NB4 (cell line): ENCODE measurements at places on chromosomes 4 and X.

- DNase-seq: no peak
Observed at GRCh38 chr4:109944591-109944990, 31.9 kb downstream of the EGF start.

GRCh38 chr4:169142391-169142790 lies 128.4 kb downstream of the SH3RF1 start:
- no peak for DNase-seq

GRCh38 chr4:3783693-3784306 lies 17.6 kb downstream of the ADRA2C start:
- DNase-seq: no peak

- DNase-seq: no peak
Observed at GRCh38 chr4:179662522-179662921, 2220.3 kb upstream of the AGA start.

- DNase-seq: no peak
Observed at GRCh38 chr4:157961229-157961990, 211.4 kb downstream of the GASK1B start.

DNA sequence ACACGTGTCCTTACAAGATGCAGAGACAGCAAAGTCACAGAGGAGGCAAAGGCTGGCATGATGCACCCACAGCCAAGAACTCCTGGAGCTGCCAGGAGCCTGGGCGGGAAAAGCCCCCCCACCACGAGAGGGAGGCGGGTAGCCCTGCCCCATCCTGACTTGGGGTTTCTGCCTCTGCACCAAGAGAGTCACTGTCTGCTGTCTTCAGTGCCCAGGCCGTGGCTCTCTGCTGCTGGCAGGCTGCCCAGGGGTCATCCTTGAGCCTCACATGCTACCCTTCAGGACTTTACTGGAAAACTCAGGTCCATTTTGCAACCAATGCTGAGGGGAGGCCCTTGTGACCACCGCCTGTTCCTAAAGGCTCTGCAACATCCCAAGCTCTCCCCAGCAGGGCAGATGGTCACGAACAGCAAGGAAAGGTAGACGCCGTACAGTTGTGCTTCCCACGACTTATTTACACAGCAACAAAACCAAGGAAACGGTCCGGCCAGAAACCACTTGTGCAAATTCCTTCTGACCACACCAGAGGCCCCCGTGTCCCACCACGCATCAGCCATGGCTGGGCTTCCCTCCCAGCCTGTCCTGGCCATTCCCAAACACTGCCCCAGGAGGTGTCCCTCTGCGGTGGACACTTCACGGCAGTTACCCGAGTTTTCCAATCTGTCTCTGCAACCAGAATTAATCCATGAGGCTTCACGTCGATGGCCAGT lies 56.9 kb downstream of the ACOX3 start:
- no peak for DNase-seq

DNA sequence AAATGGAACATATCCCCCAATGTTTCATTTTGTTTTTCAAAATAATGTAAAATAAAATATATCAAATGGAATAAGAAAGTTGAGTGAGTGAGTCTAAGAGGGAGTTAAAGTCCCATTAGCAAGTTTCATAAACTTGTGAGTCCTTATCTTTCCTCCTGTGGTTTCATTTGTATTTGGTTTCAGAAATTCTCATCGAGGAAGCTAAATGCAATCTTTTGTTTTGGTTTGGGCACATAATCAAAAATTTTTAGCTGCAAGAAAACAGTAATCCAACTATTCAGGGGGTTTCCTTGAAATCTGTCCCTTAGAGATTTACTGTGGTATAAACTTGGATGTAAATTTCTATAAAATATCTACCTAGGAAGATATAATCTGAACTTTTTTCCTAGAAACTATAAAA lies 124.2 kb downstream of the CAMK2D start:
- DNase-seq: no peak

- peak; percentile 5 for DNase-seq
Observed at GRCh38 chr4:98659106-98659592, 738 bp upstream of the TSPAN5 start.

DNA sequence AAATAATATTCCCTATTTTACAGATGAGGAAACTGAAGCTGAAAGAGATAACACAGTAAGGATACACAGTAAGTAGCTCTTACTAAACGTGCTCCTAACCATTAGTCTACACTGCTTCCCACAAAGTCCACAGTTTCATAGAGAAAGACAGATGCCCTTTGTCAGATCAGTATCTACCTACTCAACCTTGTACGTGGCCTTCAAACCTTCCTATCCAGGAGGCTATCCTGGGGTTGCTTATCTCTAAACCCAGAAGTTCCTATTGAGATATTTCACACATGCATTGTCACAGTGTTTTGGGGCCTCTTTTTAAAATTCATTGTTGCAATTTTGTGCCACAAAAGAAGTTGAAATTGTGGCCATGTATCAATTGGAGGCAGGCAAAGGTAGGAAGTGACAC lies 208.0 kb downstream of the ENOX2 start:
- no peak for DNase-seq

DNA sequence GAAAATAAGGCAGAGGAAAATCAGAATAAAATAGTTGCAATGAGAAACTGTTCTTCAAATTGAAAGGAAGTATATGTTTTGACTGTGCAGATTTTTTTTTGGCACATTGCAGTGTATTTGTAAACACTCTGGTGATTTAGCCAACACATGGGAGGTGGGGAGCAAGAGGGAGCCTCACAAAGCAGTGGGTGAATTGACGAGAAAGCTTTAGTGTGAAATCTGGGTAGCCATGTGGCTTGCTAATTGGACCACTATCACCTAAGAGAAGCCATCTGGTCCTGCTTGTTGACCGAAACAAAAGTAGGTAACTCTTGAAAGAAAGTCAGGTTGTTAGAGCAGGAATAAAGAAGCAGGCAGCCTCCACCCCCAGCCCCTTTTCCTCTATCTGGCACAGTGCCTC lies 10.4 kb downstream of the CLCN5 start:
- DNase-seq: no peak

- DNase-seq: no peak
Observed at GRCh38 chr4:168674866-168675265, 178.0 kb downstream of the PALLD start.
